ENCODE measurements at places on chromosomes 7 and 10.

GRCh38 chr10:88755753-88756152 is 4.1 kb upstream of the LIPN start:
- peaks cover 7% of the 10 kb centered on the region for H3K4me1 ChIP-seq
- H3K36me3 ChIP-seq, result no peaks in the 10 kb centered on the region

- no peaks in the 10 kb centered on the region for H3K27me3 ChIP-seq
- H3K27ac ChIP-seq, result no peak overlapping the region
- H3K4me3 ChIP-seq, result no peak overlapping the region
These were observed 76.8 kb upstream of the KLF6 start for GRCh38 chr10:3861795-3862194.

GRCh38 chr7:157405501-157405900 is 68.7 kb downstream of the DNAJB6 start:
- no peak overlapping the region for H3K27ac ChIP-seq
- no peak overlapping the region for H3K4me3 ChIP-seq
- no peak for DNase-seq
- H3K36me3 ChIP-seq, result peaks cover 24% of the 10 kb centered on the region
- peaks cover 16% of the 10 kb centered on the region for H3K4me1 ChIP-seq

GRCh38 chr7:108189733-108190388 is 59.7 kb upstream of the LAMB4 start:
- H3K36me3 ChIP-seq, result no peaks in the 10 kb centered on the region
- no peak overlapping the region for H3K27ac ChIP-seq
- no peaks in the 10 kb centered on the region for H3K4me1 ChIP-seq
- no peak overlapping the region for H3K4me3 ChIP-seq
- H3K27me3 ChIP-seq, result no peaks in the 10 kb centered on the region
- DNase-seq, result no peak

- H3K4me3 ChIP-seq, result no peak overlapping the region
- no peak for DNase-seq
- peaks cover 27% of the 10 kb centered on the region for H3K4me1 ChIP-seq
- no peak overlapping the region for H3K27ac ChIP-seq
- no peaks in the 10 kb centered on the region for H3K36me3 ChIP-seq
These were observed 184.0 kb upstream of the ADO start for GRCh38 chr10:62620491-62620890.

- no peaks in the 10 kb centered on the region for H3K36me3 ChIP-seq
- H3K4me3 ChIP-seq, result no peak overlapping the region
- H3K4me1 ChIP-seq, result no peaks in the 10 kb centered on the region
These were observed 147.1 kb downstream of the WDR11 start for GRCh38 chr10:120998251-120998650.

- peaks cover 5% of the 10 kb centered on the region for H3K36me3 ChIP-seq
- H3K27me3 ChIP-seq, result peaks cover 40% of the 10 kb centered on the region
- no peak for DNase-seq
These were observed 10.4 kb downstream of the PSD start for GRCh38 chr10:102408131-102408727.

GRCh38 chr10:19245889-19246752 is 197.5 kb downstream of the MALRD1 start:
- H3K27ac ChIP-seq, result no peak overlapping the region
- no peak overlapping the region for H3K4me3 ChIP-seq
- no peaks in the 10 kb centered on the region for H3K4me1 ChIP-seq
- no peaks in the 10 kb centered on the region for H3K36me3 ChIP-seq
- no peak for DNase-seq
- no peaks in the 10 kb centered on the region for H3K27me3 ChIP-seq

DNA sequence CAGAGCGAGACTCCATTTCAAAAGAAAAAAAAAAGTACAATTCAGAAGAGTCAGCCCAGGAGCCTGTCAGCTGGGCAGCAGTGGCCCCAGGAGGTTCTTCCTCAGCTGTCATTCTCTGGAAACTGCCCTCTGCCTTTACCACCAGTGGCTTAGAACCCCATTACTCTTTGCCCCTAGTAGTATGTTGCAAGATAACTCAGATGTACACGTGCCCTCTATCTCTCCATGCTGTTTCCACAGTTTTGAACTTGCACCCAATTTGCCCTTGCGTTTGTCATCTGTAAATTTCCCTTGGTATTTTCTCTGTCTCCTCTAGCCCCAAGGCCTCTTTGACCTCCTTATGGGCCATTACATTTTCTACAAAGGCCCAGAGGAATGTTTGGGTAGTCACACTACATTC is 56.7 kb upstream of the PRKAR2B start:
- no peak overlapping the region for H3K4me3 ChIP-seq
- no peak overlapping the region for H3K27ac ChIP-seq
- H3K36me3 ChIP-seq, result no peaks in the 10 kb centered on the region
- no peak for DNase-seq

GRCh38 chr10:35706959-35707358 is 64.9 kb upstream of the FZD8 start:
- H3K36me3 ChIP-seq, result no peaks in the 10 kb centered on the region
- DNase-seq, result no peak
